ENCODE measurements at places on chromosomes 4 and X.

- DNase-seq: no peak
Measured at GRCh38 chr4:35934320-35934981, 309.9 kb downstream of the ARAP2 start.

GRCh38 chr4:37452952-37453280 is 208.4 kb downstream of the NWD2 start:
- no peak for DNase-seq

GRCh38 chrX:78800114-78800513 is 52.6 kb downstream of the LPAR4 start:
- DNase-seq: no peak

DNA sequence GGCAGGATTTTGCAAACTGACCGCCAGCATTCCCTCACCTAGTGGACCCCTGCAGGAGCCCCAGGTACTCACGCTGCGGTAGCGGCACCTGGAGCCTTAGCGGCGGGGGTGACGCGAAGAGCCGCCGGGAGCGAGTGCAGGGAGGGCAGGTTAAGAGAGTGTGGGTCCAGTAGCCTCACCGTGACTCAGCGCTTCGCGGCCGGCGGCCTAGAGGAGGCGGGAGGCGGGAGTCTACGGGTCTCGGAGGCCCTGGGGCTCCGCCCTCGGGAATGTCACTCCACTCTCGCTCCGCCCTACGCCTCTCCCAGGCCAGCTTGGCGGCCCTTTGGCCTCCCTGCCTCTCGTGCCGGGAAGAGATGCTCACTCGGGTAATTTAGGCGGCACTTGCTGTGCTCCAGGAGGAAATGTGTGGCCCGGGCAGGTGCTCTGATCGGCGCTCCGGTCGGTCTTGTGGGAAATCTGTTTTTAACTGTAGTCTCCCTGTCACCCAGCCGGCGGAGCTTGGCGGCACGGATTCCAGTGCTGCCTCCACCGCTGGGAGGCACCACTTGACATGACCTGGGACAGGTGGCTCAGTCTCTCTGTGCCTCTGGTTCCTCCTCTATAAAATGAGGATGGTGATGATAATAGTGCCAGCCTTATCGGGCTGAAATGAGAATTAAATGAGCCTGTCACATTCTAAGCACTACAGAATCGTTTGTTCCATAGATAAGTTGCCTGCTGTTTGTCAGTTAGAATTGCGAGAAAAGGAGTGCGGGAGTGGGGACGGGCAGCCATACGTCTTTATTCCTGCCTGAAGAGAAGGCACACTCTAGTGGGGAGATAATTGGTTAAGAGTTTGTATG is at the start of gene PIR:
Gene PIR, minus strand, starts transcription at position 216 of the 845 bp plus-strand sequence. CDS start 2,076 bp downstream, outside the sequence.
- no peak for DNase-seq

- DNase-seq: no peak
Measured at GRCh38 chr4:1402516-1403091, 3.6 kb downstream of the NKX1-1 start.

- DNase-seq: no peak
Measured at GRCh38 chr4:161892951-161893350, 270.8 kb downstream of the FSTL5 start.

- no peak for DNase-seq
Measured at GRCh38 chr4:11404431-11404830, 24.3 kb downstream of the HS3ST1 start.

DNA sequence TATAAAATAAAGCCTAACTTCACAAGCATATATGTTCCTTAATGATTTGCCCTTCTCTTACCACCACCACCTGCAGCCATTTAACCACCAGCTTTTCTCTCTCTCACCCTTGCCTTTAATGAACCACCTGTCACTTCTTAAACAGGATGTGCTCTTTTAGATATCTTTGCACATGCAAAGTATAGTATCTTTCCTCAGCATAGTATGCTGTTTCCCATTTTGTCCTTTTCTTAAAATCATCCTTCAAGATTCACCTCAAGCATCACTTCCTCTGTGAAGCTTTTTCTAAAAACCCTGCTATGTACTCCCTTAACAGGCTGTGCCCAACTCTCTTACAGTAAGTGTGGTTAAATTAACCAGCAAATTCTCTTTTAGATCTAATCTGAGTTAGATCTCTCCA is 8.2 kb upstream of the CNOT6L start:
- no peak for DNase-seq

DNA sequence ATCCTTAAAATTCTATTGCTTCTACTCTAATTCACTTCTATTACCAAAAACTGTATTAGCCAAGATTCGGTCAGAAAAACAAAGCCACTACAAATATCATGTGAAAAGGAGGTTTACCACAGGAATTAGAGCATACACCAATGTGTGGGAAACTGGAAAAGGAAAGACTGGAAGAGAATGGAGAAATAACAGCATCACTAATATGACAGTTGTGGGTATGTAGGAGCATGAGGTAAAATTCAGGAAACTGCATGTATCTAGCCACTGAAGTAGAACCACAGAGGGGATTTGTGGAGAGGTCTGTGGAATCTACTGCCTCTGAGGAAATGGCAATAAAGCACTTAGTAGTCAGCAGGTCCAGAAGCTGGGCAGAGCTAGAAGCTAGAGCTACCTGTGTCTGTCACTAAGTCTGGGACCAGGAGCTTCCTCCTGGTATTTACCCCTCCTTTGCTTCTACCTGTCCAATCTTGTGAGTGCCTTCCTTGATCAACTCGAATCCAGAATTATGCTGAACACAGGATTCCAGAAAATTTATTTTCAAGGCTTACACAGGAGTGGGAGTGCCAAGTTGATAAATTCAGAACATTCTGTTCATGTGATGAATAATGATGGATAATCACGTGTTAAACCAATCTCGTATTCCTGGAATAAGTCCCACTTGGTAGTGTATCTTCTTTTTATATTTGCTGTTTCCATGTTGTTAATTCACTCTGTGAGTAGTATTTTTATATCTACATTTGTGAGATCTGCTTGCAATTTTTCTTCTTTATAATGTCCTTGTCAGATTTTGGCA is 52.6 kb downstream of the NAF1 start:
- no peak for DNase-seq

GRCh38 chr4:102497986-102498385 is 3.2 kb upstream of the NFKB1 start:
- no peak for DNase-seq

GRCh38 chrX:2410279-2411020 is 90.3 kb downstream of the DHRSX start:
- no peak for DNase-seq

- no peak for DNase-seq
Measured at GRCh38 chrX:107826238-107827029, 768 bp downstream of the MID2 start.

GRCh38 chr4:2413821-2414610 is 4.4 kb downstream of the ZFYVE28 start:
- no peak for DNase-seq

GRCh38 chr4:142846108-142846728 is at the start of gene INPP4B:
TSS of gene INPP4B (minus strand) at chr4:142846301.
- no peak for DNase-seq

DNA sequence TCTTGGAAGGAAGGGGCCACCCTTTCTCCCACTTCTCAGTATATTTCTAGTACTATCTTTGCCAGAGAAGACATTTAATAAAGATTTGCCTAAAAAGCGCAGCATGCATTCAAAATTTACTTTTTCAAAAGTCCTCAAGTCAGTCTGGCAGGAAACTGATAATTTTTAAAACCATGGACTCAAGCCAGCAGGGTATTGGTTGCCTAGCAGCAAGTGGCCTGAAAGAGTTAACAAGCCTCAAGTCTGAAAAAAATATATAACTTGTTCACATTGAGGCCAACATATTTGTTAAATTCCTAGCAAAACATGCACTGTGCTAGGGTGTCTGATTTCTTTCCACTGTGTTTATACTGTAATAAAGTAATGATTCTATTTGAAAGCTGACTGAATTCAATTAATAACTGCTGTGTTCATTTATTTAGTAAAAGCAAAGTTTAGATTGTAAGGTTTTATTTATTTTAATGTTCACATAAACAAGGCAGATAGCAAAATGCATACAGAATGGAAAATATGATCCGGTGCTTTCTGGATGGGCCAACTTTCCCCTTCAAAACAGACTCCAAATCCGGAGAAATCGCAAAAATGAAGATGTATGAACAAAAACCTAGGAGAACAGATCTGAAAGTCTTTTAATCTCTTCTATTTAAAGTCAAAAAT is 218.5 kb upstream of the FGF13 start:
- no peak for DNase-seq

- DNase-seq: no peak
Measured at GRCh38 chr4:116020141-116020722, 906.8 kb upstream of the NDST4 start.

DNA sequence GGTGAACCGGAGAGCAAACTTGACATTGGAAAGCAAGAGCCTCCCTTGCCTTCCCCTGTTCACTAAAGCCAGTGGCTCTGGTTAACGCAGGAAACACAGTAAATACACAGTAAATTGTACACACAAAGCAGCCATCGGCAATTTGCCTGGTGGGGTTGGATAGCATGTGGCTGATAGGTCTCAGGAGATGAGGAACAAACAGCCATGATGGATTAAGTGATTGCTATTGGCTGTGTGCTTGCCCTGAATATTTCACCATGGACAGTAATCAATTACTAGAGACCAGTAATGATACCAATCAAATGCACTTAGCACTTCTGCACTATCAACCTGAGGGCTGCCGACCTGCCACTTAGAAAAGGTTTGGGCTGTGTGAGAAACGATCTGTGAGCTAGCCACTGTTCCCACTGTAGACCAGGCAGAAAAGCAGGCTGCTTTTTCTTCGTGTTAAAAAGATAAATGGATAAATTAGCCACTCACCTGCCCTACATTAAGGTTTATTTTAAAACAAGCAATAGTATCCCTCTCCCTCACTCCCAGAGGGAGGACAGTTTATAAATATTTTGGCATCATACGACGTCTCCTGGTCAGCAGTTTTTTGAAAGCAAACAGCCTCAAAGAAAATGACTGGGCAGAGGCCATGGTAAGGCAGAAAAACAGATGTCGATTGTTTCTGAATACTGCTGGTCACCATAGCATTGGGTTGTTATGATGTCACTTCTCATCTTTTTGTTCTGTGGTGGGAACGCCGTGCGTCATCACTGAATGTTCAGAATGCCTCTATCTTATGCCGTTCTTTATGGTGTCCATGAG is 167.1 kb downstream of the MAML3 start:
- DNase-seq: no peak

DNA sequence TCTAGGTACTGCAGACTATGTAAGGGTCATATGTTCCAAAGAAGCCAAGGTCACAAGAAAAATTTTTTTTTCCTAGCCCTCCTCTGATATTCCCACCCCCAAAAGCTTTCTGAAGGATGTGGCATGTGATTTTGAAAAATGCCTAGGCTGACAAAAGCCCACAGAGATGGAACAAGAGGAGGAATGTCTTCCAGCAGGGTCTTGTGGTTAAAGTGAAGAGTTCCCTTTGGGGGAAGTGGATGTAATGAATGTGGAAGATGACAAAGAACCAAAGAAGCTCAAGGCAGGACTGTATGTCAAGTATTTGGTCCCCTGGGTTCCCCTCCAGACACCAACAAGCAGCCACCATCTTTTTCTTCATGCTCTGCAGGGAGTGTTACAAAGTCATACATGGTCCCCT is 268.8 kb downstream of the BCOR start:
- no peak for DNase-seq

DNA sequence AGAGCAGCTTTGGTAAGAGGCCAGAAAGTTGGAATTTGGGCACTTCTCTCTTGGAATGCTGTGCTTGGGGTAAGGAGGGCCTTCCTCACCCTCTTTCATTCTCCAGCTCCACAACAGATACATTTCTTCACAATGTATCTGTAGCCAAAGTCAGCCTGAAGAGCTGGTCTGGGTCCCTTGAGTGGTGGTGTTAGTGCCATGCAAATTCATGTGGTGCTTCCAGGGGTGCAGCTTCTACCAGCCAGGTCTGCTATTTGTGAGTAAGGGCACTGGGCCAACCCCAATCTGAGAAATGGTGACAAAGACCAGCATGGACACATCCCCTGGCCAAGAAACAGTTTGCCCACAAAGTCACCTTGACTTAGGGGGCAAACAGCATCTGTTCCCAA is 17.8 kb downstream of the AMER1 start:
- peak; percentile 49 for DNase-seq

GRCh38 chr4:22900876-22901275 is 208.1 kb downstream of the GBA3 start:
- DNase-seq: no peak

DNA sequence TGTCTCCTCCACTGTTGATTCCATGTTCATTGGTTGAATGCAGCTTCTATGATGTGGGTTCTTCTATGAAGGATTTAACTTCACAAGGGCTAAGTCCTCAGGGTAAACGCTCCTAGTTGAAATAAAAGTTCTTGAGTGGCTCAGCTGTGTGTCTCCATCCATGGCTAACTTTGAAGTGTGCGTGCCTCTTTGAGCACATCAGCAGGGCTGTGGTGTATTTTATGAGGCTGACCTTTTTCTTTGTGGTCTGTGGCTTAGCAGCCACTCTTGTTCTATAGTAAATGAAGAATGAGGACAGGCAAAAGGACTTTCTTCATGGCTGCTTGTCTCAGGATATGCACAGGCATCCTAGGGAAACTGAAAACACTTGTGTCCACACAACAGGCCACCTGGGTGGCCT is 88.5 kb downstream of the KIT start:
- no peak for DNase-seq

- no peak for DNase-seq
Measured at GRCh38 chr4:106315476-106315967, 487 bp downstream of the TBCK start.
